ENCODE measurements at places on chromosomes 16 and 17.

DNA sequence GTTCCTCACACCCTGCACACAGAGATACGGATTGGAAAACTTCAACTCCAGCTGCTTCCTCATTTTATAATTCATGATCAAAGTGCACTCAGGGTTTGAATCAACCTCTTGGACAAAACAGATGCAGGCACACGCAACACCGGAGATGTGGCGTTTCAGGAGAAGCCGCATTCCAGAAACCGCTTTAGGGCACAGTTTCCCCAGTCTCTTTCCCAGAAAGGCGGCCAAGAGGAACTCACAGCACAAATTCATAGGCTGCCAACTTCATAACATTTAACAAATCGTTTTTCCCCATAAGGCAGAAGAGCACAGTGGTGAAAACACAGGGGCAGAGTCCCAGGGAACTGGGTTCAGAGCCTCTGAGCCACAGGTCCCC lies 8.4 kb downstream of the MTHFSD start:
- DNase-seq = no peak

GRCh38 chr17:7313088-7313889 lies 1.9 kb downstream of the GPS2 start:
- no peak for DNase-seq

- no peak for DNase-seq
Observed at GRCh38 chr17:75773121-75773807, 8.3 kb upstream of the GALK1 start.

- DNase-seq = no peak
Observed at GRCh38 chr17:68542698-68543463, 30.7 kb downstream of the PRKAR1A start.

DNA sequence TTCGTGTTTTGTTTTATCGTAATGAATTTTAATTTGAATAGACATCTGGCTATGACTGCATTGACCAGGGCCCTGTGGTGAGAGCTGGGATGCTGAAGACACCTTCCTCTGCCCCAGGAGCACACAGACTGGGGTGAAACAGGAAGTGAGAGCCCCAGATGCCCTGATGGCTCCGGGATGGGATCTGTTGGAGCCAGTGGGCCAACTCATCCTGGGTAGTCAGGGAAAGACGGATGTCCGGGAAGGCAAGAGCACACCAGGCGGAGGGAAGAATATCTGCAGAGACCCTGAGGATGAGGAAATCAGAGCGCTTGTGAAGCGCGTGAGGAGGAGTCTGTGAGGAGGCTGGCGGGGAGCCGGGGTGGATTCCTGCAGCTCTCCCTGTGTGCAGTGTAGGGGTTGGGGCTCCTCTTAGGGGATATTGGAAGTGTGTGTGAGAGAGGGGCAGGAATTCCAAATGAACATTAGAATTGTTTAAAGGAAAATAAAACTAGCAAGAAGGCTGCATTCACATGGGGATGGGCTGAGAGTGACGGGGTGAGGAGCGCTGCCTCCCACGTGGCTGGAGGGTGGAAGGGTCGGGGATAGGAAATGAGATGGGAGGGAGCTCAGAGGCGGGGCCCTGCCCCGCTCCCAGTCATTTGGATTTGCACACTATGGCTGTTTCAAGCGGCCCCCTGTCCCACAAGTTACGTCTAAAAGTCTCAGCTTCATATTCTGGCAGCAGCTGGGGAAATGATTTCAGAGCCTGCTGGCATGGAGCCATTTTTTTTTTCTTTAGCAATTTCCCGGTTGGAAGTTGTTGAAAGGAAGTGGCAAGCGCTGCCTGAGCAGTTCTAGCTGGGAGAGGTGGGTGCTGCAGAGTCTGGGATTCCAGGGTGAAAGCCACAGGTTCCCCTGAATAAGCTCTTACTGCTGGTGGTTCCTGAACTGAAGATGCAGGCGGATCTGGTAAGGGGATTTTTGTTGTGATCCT lies 71.2 kb upstream of the LGALS9 start:
- no peak for DNase-seq
